ENCODE measurements at places on chromosomes 2 and 18.

DNA sequence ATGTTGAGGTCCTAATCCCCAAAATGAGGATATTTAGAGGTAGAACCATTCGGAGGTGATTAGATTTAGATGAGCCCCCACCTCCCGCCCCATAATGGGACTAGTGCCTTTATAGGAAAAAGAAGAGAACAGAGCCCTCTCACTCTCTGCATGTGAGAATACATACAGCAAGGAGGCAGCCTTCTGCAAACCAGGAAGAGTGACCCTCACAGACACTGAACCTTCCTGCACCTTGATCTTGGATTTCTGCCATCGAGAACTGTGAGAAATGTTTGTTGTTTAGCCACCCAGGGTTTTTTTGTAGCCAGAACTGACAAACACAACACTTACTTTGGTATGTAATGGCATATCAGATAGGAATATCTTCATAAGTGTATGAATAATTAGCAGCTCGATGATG, 83.7 kb downstream of the XIRP2 start:
- DNase-seq = no peak

DNA sequence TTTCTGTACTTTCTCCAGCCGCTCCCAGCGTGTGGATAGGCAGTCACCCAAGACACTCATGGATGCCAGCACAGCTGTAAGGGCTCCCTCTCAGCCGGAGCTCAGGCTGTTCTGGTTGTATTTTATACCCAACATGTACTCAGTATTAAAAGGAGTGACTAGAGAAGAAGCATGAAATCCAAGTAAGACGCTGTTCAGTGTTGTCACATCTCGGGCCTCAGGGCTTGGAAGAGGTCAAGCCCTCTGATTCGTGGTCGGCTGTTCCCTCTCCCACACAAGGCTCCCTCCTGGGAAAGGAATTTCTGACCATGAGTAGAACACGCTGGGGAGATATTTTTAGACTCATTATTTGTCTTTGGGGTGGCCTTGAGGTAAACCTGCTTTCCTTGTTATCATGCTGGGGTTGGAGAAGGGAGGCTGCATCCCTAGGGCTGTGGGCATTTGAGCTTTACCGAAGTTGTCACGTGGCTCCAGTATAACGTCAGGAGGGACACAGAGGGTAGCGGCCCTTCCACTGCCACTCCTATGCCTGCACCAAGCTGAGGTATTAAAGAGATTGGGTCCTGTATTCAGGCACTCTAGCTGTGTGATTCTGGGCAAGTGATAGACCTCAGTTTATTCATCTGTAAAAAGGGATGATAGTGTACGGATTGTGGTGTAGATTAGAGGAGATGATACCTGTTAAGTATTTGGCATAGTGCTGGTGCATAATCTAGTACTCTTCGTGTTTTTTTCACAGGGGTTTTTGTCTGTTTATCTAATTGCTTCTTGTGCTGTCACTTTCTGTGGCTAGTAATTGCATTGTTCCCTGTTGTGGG, 34.1 kb downstream of the HK2 start:
- DNase-seq = no peak

GRCh38 chr18:45760462-45761036, 36.6 kb downstream of the SLC14A1 start:
- no peak for DNase-seq

DNA sequence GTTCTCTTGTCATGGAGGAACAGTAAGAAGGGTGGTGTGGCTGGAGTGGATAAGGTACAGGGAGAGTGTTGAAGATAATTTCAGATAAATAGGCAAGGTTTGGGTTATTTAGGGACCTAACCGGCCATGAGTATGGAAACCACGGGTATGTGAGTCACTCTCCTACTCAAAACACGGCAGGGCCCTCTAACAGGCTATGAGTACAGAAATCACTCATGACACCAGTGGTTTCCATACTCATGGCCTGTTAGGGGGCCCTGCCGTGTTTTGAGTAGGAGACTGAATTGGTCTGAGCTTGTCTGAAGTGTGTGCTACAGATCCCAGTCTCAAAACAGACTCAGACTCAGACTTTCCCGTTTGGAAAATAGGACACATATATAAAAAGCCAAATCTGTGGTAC, 428.4 kb upstream of the HNMT start:
- no peak for DNase-seq

- DNase-seq = no peak
Measured at GRCh38 chr2:95374921-95375471, 27.5 kb upstream of the FAHD2A start.

DNA sequence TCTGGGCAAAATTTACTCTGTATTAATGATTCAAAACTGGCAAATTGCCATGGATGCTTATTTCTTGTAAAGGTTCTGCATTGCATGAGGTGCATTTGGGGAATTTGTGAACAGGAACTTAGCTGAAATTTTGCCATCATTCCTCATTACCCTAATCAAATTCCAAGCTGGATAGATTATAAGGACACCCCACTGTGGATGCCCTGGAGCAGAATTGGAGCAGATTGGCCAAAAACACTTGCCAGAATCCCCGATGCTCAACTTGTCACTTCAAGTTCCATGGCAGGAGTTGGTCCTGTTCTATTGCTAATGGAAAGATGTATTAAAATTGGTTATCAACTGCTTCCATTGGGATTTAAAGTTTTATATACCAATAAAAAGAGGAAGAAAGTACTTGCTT, 237.9 kb downstream of the CCDC102B start:
- DNase-seq = no peak

GRCh38 chr18:13112982-13113381, 105.6 kb upstream of the LDLRAD4 start:
- no peak for DNase-seq

DNA sequence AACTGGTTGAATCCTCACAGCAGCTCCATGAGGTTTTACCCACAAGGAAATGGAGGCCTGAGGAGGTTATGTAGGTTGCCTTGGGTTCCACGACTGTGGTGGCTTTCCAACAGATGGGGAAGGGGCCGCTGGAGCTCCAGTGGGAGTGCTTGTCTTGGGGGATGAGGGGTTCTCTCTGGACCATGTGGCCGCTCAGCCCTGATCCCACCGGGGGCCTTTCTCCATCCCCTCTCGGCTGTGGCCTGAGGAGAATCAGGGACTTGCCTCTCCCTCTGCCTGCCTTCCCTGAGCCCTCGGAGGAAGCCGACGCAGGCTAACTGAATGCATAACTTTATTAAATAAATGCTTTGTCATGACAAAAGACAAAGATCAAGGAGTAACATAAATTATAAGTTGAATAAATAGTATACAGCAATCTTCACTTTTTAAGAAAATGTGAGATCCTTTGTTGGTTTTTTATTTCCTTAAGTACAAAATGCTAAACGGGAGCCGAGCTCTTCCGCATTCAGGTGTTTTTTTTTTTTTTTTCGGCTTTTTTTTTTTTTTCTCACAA, 23.5 kb downstream of the IGFBP5 start:
- no peak for DNase-seq
